Activated CD4-positive, alpha-beta T cell treated with anti-CD3 and anti-CD28 coated beads, Interleukin-2, amount 50 U/mL, for 16 hours (primary cell): ENCODE measurements at places on chromosomes 12 and 14.

DNA sequence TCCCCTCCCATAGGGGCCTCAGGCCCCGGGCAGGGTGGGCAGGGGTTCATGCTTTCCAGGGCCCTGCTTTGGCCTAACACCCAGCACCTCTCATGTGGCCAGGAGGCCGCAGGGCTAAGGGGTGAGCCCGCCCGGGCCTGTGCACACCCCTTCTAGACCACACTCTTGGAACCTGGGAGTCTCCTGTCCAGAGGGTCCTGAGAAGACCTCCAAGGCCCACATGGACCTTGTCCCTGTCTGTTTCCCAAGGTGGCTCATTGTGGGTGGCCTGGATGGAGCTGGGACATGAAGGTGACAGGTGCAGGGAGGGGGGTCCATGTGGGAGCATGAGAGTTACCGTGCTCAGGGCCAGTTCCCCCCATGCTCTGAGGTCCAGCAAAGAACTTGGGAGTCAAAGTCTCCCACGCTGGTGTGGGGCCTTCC lies 11.6 kb downstream of the DLK1 start:
- no peak for DNase-seq

GRCh38 chr12:59118356-59118755 lies 198.1 kb upstream of the LRIG3 start:
- no peak for DNase-seq

DNA sequence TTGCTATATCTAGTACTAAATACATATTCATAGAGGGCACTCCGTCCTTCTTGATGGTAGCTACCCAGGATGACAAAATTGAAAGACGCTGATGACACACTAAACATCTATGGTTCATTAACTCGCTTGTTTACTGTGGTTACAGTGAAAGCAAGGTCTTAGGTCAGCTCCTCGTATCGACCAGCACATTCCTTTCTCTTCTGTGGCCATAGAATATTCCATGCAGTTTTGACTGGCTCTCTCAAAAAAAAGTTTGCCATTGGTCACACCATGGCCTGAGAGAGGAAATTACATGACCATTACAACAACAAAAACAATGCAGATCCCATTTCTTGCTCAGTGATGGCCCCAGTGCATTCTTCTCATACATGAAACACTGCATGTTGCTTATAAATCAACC lies 411.4 kb upstream of the SOX5 start:
- DNase-seq, result no peak

- no peak for DNase-seq
These were observed 157.7 kb upstream of the AVPR1A start for GRCh38 chr12:63308671-63309070.

- DNase-seq, result no peak
These were observed 30.3 kb downstream of the SSH1 start for GRCh38 chr12:108826807-108827721.

DNA sequence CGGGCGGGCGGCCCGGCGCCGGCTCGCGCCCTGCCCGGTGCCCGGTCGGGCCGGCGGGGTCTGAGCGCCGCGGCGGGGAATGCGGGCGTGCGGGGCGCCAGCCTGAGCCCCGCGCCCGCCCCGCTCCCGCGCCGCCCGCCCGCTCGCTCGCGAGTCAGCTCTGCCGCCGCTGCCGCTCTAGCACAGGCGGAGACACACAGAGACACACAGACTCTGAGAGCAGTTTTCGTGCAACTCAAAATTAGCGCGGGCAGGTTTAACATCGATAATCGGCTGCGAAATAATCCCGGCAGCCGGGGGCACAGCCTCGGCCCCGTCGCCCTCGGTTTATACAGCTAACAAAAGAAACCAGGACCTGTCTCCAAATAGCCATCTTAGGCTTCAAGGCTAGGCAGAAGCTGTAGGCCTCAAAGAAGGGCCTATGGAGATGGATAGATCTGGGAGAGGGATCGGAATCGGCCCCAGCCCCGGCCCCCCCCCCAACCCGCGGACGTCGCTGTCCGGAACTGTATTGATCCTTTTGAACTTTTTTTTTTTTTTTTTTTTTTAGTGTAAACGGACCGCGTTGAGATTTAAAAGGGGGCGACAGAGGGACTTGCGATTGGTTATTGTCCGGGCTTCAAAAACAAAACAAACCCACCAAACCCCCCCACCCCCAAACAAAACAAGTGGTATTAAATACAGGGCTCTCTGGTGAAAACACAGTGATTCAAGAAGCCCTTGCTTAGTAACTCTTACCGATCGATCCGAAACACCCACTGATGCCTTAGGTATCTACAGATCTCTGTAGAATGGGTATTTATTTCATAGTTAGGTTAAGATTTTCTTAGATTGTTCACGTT lies 1.1 kb downstream of the ARID2 start:
- DNase-seq, result peak; percentile 63

DNA sequence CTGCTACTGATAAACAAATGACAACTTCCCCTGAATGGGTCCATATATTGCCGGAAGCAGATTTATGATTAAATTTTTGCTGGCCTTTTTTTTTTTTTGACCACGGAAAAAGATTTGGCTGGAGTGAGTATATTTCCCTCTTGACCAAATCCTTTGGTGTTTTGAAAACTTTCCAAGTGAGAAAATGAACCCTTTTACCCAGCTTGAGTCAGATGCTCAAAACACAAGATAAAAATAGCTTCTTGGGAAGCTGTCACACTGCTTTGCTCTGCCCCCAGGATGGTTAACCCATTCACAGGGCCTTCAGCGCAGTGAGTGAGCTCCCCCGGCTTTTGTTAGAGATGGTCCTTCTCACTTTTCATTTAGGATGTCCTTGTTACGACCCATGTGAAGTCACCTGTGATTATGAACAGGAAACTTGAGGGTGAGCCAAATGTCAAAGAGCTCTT lies 224.3 kb downstream of the PELI2 start:
- no peak for DNase-seq

DNA sequence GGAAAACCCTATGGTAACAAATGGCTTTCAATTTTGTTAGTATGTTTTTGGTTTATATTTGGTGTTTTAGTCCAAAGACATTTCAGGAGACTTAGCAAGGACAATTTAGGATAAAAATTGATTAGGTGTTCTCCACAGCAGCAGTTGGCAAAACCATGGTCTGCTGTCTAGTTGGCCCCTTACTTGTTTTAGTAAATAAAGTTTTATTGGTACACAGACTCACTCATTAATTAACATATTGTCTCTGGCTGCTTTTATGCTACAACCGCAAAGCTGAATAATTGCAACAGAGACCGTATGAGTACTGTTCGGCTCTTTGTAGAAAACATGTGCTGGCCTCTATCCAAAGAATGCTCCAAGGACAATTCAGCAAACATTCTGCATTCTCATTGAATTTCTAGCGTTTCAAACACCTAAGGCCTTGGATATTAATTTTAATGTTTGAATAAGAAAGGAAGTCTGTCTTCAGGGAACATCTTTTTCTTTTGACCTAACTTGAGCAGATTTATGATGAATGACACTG lies 77.7 kb downstream of the CCDC92 start:
- no peak for DNase-seq

DNA sequence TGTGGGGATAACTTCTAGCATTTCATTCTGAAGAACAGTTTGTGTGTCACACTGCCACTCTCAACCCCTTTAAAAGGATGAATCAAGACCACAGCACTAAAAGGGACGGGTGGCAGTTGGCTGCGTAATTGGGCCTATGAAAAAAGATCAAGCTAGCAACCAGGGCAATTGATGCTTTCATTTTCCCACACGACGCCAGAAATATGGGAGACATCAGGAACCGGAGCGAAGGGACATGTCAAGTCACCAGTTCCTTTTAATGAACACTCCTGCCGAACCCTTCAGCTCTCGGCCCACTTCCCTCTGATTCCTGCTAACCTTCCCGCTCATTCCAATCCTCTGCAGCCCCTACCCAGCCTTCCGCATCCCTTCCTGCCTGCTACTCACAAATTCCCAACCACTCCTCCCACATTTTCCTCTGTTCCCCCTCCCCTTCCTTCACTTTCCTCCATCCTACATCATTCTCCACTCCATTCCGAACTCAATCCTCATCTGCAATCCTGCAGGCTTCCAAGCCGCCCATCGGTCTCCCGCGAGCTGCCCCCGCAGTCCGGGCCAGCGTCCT lies 753 bp downstream of the CSRNP2 start:
- DNase-seq, result peak; percentile 24

DNA sequence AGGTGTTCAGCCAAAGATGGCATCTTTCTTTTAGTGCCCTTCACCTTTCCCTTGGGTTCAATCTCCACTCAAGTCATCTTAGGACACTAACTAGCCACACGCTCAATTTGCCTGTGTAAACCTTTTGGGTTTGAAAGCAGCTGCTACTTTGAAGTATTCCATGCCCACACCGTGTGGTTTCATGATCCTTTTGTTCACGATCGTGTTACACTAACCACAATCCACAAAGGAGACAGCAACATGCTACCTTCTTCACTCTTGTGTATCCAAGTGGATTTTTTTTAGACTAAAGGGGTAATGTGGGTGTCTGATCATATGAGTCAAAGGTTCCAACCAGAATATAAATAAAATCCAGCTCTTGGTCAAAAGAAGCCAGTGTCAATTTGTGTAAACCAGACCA lies 122.7 kb upstream of the FAR2 start:
- no peak for DNase-seq

- DNase-seq, result no peak
These were observed 186.4 kb downstream of the BTG1 start for GRCh38 chr12:91959220-91959619.

- DNase-seq, result no peak
These were observed 1103.4 kb downstream of the LRFN5 start for GRCh38 chr14:42710071-42710470.

DNA sequence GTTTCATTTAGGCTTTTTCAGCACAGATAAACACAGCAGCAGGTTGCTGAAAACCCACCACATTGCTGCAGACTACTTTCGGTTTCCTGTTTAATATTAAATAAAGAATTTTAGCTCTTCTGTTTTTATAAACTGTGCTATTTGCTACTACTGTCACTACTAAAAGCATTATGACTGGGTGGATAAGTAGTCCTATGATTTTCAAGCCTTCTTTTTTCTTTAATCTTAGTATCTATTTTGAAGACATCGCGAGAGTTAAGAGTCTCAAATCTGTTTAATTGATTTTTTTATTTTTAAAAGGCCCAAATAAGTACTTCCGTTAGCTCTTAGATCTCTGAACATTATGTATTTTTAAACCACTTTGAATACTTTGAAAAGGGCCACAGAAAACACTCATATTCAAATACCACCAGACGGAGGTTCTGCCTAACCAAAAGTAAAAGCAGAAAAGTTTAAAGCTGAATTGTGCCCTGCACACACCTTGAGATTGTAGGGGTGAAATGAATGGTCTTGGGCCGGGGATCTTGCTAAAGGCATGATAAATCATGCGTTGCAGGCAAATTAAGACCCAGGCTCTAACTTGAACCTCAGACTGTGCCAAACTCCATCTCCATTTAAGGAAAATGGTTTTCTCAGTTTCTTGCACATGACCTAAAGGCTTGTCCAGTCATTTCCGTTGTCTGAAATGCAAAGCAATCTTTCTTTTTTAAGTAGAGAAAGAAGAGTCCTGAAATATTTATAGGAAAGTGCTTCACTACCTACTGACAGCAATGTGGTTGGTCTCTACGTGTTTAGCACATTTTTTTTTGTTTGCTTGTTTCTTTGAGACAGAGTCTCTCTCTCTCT lies 13.6 kb upstream of the FOXN3 start:
- DNase-seq, result peak; percentile 88

DNA sequence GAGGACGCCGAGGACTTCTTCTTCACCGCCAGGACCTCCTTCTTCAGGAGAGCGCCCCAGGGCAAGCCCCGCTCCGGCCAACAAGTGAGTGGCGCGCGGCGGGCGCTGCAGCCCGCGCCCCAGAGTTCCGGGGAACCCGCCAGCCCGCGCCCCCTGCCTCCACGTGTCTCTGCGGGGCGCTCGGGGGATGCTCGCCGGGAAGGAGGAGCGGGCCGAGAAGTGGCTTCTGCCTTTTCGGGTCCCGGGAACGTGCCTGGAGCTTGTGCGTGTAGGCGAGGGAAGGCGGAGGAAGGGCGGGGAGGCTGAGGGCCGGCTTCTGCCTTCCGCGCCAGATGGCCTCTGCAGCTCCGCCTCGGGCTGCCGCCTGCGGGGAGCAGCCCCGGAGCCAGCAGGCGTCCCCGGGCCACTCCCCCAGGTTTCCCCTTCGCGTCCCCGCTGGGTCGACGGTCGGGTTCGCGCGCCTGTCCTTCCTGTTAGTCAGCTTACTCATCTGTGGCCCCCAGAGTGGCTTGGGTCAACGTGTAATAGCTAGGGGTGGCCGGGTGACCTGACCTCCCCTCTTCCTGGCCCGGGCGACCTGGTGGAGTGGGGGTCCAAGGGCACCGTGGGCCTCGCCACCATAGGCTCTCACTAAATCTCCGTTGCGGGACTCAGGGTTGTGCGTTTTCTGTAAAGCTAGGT lies 505 bp downstream of the RASSF3 start:
- DNase-seq, result peak; percentile 79

DNA sequence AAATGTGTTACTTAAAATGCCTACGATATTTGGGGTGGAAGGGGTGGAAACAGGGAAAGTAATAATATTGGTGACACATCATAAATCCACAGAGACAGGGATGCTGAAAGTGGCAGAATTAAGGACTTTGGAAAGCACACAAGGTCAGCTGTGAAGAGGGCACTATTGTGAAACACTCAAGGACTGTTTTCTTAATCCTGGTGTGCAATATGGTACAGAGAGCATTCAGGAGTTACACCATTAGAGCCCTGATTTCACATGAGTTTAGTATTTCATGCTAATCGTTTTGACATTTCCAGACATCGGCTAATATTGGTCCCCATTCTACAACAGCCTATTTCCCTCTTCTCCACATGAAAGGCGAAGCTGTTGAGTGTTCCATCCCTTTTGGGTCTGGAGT lies 219.2 kb downstream of the MSRB3 start:
- no peak for DNase-seq

- no peak for DNase-seq
These were observed 92.1 kb downstream of the LRRC74A start for GRCh38 chr14:76918256-76918781.

GRCh38 chr14:31933716-31934115 lies 143.4 kb upstream of the ARHGAP5 start:
- DNase-seq, result no peak

DNA sequence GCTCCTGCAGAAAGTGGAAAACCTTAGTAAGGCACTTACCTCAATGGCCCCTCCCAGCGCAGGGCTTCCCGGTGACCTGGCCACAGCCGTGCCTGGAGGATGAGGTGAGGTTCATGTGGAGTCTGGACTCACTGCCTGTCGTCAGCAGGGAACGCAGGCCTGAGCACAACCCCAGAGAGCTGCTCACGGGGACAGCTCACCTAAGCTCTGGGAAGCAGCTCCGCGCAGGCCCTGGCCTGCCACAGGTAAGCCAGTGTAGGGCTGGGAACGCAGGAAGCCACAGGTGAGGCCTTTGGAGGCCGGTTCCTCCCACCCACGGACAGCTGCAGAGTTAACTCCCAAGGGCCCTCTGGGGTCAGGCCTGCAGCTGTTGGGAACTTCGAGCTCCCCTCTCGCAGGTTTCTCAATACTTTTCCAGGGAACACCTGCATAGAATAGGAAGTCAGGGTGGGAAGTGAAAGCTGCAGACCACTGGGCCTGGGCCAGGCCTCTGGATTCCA lies 32.7 kb downstream of the ANAPC7 start:
- DNase-seq, result no peak

- no peak for DNase-seq
These were observed 56.8 kb downstream of the MOK start for GRCh38 chr14:102248121-102248520.

- DNase-seq, result peak; percentile 98
These were observed 109.6 kb downstream of the BCAT1 start for GRCh38 chr12:24839268-24839791.

- no peak for DNase-seq
These were observed 636.1 kb downstream of the TMTC2 start for GRCh38 chr12:83322809-83323208.
